ENCODE measurements at places on chromosomes 11 and 22.

- no peak for DNase-seq
These were observed 11.9 kb downstream of the IPO7 start for GRCh38 chr11:9396310-9396709.

DNA sequence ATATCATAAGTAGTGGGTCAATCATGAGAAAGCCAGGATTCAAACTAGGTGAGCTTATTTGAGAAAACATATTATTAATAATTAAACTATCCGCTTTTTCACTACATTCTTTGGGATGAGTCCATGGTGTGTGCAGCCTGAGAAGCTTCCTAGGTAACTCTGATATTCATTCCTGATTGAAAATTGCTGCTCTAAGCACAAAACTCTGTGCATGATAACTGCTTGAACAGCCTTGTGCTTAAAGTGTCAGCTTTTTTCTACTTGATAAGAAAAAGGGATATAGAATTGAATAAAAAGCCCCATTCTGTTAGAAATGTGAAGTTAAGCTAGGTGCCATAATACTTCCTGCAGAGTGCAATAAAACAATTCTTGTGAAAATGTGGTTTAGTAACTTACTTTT is 343.5 kb upstream of the LUZP2 start:
- DNase-seq: no peak

- no peak for DNase-seq
These were observed 576.9 kb upstream of the ANO5 start for GRCh38 chr11:21615955-21616371.

DNA sequence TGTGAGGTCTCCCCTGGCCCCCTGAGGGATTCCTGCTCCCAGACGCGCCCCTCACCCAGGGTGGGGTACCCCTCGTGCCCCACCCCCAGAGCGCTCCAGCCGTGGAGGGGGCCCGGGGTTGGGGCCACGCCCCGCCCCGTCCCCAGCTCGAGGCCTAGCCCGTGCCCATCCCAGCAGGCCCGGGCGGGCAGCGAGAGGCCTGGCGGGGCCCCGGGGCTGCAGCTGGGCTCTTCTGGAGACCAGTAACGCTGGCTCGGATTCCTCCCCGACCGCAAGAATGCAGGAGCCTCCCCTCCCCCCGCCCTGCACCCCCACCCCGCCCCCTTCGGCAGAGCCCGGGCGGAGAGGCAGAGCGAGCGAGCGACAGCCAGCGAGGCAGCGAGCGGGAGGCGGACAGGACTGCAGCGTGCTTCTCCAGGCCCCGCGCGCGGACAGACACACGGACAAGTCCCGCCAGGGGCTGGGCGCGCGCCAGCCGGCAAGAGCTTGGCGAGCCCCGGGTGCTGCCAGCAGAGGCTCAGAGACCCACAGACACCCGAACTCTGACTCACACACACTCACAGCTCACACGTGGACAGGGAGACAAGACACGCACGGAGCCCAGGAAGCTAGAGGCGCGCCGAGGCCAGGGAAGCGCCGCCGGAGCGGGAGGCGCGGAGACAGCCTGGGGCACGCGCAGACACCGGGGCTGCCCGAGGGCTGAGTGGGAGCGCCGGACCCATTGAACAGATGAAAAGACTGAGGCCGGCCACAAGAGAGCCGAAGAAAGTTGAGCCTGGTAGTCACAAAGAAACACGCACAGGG is 15.2 kb downstream of the BCL9L start:
- DNase-seq: no peak

- no peak for DNase-seq
These were observed 85.8 kb upstream of the SC5D start for GRCh38 chr11:121206810-121207209.

GRCh38 chr22:45427114-45427513 is 13.6 kb downstream of the RIBC2 start:
- DNase-seq: no peak

DNA sequence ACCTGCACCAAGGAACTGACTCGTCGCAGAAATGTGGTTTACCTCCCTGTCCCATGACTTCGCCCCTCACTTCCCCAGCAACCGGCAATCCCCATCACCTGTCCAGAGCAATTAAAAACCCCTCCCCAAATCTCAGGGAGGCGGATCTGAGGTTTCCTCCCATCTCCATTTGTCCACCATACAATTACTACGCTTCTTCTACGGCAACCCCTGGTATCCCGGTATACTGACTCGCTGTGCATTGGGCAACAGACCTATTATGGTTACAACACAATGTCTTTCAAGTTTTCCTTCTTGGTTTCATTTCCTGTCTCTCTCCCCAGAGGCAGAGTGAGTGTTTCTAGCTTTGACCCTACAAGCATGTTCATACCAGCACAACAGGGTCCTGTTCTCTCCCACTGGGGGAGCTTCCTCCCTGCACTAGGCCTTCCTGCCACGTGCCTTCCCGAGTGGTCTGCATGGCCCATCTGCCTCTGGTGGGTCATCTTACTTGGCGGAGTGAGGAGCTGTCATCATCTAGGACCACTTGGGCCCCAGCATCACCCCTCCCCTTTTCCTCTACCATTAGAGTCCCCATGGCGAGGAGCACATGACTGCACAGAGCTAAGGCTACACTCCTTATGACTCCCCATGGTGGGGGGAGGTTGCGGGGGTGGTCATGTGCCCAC is 30.3 kb upstream of the NAP1L4 start:
- DNase-seq: no peak

- no peak for DNase-seq
These were observed 192.1 kb downstream of the ADAMTS15 start for GRCh38 chr11:130640526-130640925.

- DNase-seq: no peak
These were observed 50.8 kb downstream of the FLRT1 start for GRCh38 chr11:64086258-64087123.

- no peak for DNase-seq
These were observed 4.2 kb upstream of the ME3 start for GRCh38 chr11:86676533-86677154.

DNA sequence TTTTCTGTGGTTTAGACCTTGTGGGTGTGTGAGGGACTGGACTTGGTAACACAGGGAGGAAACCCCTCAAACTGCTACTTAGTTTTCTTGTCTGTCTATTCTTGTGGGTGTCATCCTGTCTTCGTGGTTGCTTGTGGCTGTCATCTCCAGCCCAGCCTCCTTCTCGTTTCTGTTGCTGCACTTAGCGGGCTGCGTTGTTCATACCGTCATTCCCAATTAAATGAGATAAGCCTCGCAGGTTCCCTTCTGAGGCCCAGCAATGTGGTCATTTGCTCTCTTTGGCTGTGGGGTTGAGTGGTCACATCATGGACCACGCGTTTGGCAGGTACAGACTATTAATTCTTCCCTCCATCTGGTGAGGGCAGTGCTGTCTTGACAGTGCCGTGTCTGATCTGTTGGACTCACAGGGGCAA is 18.8 kb downstream of the PANX1 start:
- DNase-seq: no peak

- DNase-seq: no peak
These were observed 16.8 kb upstream of the OSBPL5 start for GRCh38 chr11:3181725-3182461.

GRCh38 chr11:3809624-3809928 is 1.2 kb downstream of the PGAP2 start:
- no peak for DNase-seq

DNA sequence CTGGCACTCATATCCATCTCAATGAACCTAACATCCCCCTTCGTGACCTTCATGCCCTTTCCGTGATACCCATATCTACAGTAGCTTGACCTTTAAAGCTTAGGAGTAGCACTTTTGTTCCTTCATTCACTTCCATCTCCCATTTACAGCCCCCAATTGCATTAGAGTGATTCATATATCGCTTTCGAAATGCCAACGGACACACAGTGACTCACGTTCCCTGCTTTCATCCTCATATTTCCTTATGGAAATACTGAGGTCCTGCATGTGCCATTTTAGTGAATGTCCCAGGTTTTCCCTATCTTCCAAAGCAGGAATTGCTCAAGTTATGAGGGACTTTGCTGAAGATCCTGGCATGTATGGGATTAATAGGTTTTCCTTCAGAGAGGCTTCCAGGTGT is 44.3 kb upstream of the CEP126 start:
- no peak for DNase-seq

- no peak for DNase-seq
These were observed 144.1 kb downstream of the MIAT start for GRCh38 chr22:26801449-26801848.

- no peak for DNase-seq
These were observed 36.3 kb downstream of the BCR start for GRCh38 chr22:23216461-23217170.

- DNase-seq: no peak
These were observed 725.2 kb downstream of the DLG2 start for GRCh38 chr11:84901991-84902390.

All from left renal pelvis (tissue), 4 donors.